ENCODE measurements at places on chromosomes 3 and 15. TPM values are rescaled to one million over a fixed set of nuclear protein-coding genes. Genes with fewer than 3 reads are reported as not detected.

The SLC2A2 gene
- total RNA-seq = not detected

The DISP2 gene
- total RNA-seq = 0.94 TPM

The CTXN2 gene
- total RNA-seq = not detected

The C3orf62 gene
- 1.0 TPM for total RNA-seq

The FBXW12 gene
- total RNA-seq = not detected

The AADACL2 gene
- not detected for total RNA-seq

The IL17RB gene
- not detected for total RNA-seq

Measured in hair follicular keratinocyte (primary cell).